ENCODE measurements at places on chromosomes 3 and 15.

DNA sequence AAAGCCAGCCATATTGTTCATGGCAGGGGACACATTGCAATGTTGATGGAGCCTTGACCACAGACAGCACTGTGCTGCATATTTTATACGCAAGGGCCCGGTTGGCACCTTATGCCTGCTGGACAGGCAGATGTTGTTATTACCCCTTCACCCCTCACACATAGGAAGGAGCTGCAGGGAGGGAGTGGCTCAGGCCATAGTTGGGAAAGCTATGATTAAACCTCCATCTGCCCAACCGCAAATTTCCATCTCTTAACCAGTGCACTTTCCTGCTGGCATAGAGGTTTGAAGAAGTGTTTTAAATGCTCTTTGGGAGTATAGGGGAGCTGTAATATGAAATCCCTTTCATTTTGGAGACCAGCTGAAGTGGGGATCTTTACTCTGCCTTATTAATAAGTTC, 224.7 kb downstream of the CACNA2D3 start:
- no peak for DNase-seq

- DNase-seq, result no peak
Observed at GRCh38 chr3:31265646-31266428, 266.9 kb upstream of the STT3B start.

DNA sequence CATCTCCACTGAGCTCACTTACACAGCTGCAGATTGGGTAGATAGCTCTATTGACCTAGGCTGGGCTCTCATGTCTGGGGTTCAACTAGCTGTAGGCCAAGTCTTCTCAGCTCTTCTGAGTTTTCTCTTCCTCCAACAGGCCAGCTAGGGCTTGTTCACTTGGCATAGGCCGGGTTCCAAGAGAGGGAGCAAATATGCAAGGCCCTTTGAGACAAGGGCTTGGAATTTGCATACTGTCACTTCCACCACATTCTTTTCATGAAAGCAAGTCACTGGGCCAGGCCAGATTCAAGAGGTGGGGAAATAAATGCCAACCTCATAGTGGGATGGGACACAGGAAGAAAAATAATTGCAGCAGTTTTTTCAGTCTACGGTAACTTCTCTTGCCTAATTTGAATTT, 25.2 kb downstream of the PIGB start:
- no peak for DNase-seq

DNA sequence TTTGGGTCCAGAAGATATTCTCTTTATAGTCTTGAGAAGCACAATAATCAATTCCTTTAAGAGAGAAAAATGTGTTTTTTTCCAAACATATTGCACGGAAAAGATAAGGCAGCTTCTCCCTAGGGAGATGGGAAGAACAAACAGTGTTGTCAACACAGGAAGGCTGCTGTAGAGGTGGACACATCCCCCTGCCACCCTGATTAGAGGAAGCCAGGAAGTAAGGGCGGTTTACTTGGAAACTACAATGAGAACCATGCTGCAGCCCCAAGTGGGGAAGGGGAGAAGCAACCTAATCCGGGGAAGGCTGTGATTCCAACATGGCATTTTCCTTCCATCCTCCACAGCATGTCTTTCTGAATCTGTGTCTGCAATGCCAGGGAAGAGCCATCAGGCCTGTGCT, 256.9 kb upstream of the TGFBR2 start:
- no peak for DNase-seq

DNA sequence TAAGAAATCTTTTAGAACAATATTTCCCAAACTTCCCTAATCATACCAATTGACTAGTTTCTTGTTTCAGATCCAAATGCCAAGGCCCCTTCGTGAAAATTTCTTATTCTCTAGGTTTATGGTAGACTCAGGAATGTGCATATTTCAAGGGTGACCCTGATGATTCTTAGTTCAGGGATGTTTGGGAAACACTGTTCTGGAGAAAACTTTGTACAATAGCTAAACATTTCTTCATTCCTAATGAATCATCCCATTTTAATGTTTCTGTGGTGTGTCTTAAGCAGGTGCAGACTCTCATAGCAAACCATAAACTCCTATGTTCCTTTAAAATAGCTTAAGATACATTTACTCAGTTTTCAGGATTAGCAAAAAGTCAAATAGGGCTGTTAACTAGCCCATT, 314.5 kb downstream of the TIGIT start:
- DNase-seq, result no peak

DNA sequence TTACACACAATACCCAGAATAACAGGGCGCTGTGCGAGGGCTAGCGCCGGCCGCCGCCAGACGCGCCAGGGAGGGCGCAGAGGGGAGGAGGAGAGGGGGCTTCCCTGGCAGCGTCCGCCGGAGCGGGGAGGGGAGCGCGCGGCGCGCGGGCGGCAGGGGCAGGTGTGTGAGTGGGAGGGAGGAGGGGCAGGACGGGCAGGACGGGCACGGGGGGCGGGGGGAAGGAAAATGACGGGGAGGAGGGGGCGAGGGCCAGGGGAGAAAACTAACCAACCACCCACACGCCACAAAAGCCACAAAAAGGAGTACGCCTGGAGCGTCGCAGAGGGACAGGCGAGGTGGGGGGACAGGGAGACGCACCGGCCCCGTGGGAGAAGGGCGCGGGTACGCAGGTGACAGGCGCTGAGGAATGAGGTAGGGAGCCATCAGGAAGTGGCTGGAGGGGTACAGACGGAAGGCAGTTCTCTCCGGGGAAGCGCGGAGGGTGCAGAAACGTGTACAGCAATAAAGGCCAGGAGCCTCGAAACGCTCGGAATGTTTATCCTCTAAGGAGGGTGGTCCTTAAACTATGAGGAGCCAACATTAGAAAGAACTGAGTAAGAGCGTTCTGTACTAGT, 610 bp upstream of the SATB1 start:
- DNase-seq, result peak; percentile 56

- DNase-seq, result no peak
Observed at GRCh38 chr3:183117056-183117455, 17.8 kb upstream of the MCCC1 start.

- no peak for DNase-seq
Observed at GRCh38 chr3:31433679-31433992, 99.1 kb upstream of the STT3B start.

DNA sequence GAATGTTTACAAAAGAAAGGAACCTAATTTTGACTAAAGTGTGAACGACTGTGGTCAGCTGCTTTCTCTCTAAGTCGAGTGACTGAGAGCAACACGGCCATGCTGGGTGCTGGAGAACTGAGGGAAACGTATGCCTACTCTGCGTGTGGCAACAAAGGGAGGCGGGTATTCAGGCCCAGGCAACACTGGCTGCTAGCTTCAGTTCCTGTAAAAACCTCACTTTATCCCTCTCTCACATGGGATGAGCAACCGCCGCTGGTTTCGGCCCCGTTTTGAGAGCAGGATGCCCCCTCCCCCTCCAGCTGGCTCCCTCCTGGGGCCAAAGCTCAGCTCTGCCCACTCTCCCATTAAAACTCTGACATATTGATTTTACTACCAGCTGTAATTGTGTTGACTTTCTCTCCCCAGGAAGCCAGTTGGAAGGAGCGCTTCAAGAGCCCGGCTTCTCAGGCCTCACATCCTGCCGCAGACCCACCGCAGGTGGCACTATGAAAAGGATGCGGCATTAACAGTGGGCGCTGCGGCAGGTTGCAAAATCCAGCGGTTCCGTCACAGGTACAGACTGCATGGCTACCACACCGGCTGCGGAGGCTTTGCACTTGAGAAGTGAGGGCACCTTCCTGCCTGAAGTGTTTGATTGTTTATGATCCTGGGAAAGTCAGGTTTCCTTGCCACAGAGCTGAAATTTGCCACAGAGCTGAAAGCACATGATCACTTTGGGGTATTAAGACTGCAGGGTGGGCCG, 12.7 kb downstream of the PLXND1 start:
- no peak for DNase-seq

DNA sequence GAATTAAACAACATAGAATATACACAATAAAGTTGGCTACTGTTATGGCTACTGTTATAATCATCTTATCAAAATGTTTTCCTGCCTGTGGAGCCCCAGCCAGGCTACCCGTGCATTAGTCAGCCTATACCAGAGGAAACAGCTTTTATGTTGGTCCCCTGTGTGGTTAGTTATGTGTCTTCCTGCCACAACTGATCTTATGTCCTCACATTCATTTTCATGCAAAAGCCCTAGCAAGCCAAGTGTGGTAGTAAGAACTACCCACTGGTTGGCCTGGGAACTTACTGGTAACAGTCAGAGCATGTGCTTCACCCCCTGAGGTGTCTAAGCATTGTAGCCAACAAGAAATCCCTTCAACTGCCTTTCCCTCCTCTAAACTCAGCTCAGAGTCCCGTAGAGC, 21.8 kb downstream of the MGLL start:
- DNase-seq, result no peak

GRCh38 chr3:9696480-9697220, 7.0 kb upstream of the CPNE9 start:
- DNase-seq, result no peak

GRCh38 chr15:35104526-35105147, 19.5 kb upstream of the NANOGP8 start:
- DNase-seq, result no peak
